ENCODE measurements at places on chromosomes 7 and 10. TPM values are rescaled to one million over a fixed set of nuclear protein-coding genes. Genes with fewer than 3 reads are reported as not detected.
A peak's percentile ranks its signal among the peaks of the same experiment; 100 is the strongest.

GRCh38 chr7:91520645-91521044 lies 256.4 kb downstream of the FZD1 start:
- DNase-seq, result no peak

Gene MKI67
- 0.26 TPM for total RNA-seq

GRCh38 chr10:123858907-123859652 lies 32.5 kb downstream of the CPXM2 start:
- no peak for DNase-seq

DNA sequence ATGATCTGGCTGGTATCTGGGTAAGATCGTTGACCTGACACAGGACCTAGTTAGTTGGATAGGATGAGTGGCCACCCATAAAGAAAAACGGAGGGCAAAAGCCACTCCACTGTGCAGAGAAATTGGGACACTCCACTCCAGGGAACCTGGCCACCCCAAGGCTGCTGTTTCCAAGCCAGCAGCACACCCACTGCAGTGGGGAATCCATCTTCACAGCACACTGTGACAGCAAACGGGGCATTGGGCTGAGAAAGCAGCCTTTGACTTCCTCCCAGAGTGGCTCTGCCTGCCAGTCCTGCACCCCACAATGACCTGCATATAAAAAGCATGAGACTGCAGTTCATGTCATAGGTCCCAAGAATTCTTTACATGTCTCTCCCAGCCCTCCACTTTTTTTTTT lies 52.9 kb downstream of the MTPN start:
- no peak for DNase-seq

DNA sequence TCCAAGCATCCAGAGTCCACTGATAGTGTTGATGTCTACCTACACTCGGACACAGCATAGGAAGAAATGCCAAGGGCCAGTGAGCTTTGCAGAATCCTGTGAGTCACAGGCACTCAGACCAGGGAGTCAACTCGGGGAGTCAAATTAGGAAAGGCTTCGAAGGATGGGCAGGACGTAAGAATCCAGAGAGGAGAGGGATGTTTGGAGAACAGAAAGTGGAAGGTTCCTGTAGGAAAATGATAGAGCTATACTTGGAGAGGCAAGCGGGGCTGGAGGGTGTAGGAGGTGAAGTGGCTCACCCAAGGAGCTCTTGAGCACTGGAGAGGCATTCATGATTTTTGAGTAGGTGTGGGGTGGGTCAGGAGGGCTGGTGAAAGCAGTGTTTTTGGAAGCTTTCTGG lies 3.0 kb downstream of the ZYX start:
- DNase-seq, result no peak

- peak; percentile 43 for DNase-seq
These were observed 35.6 kb downstream of the ACADSB start for GRCh38 chr10:123044391-123044790.

Gene CCDC71L
- total RNA-seq, result 6.6 TPM

DNA sequence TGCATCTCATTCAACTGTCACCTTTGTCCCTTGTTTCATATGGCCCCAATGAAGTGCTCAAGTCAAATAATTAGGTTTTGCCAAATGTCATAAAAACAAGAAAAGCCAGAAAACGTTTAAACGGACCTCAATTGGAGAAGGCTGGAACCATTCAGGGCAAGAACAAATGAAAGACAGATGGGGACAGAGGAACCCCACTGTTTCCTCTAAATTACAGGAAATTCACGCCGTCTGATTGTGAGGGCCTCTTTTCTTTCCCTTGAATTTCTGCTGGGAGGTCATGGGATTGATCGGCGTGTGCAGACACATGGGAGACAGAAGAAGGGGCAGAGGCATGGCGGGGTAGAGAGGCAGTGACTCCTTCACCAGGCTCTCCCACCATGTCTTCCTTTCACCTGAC lies 656.4 kb downstream of the KCNMA1 start:
- DNase-seq, result no peak

- peak; percentile 43 for DNase-seq
These were observed 596.6 kb downstream of the SDK1 start for GRCh38 chr7:3897430-3898372.

Gene SFTPA2
- not detected for total RNA-seq

DNA sequence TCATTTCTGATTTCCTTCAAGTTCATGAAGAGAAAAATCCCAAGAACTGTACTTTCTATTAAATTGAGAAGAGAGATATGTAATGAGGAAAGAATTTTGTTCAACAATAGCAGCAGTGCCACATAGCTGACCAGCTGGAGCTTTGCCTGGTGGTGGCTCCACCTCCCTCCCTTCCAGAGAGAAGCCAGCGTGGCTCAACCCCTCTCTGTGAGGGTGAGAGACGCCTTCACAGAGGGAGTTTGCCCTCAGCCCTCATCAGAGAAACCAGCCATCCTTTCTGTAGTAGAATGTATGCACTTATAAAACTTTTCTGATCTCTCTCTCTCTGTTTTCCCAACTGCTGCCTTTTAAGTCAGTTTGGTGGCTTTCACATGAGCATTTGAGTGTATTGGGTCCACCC lies 20.5 kb upstream of the COL1A2 start:
- peak; percentile 21 for DNase-seq

- no peak for DNase-seq
These were observed 92.5 kb downstream of the POU6F2 start for GRCh38 chr7:39069896-39070881.

Gene SFTPA1
- not detected for total RNA-seq
